Esophagus squamous epithelium (tissue), 5 donors: ENCODE measurements at places on chromosomes 6 and 20. TPM values are rescaled to one million over a fixed set of nuclear protein-coding genes. Genes with fewer than 3 reads are reported as not detected.

EXOC2 gene
- total RNA-seq: 21.5 TPM

RAET1L gene
- 75.1 TPM for total RNA-seq

TMEM170B gene
- total RNA-seq: 1.7 TPM

CTCFL gene
- total RNA-seq: not detected

CLVS2 gene
- not detected for total RNA-seq

ZC2HC1B gene
- total RNA-seq: not detected

PRKN gene
- total RNA-seq: 0.70 TPM

KCNG1 gene
- total RNA-seq: 6.8 TPM

SCAF8 gene
- 18.4 TPM for total RNA-seq

DNA sequence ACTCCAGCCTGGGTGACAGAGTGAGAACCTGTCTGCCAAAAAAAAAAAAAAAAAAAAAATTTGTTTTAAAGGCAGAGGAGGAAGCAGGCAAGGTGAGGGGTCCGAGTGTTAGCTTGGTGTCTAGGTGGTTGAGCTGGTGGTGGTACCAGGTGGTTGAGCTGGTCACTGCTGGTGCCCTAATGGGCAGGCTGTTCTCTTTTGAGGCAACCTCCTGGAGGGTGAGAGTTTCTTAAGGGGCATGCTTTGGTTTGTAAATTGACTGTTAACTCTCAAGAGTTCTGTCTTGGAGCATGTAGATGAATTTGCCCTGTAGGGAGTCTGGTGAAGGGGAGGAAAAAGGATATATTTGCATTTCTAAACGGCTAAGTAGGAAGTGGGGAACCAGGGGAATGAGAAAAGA, 52.7 kb downstream of the BANF2 start:
- DNase-seq: no peak

- no peak for DNase-seq
These were observed 48.2 kb downstream of the AGPAT4 start for GRCh38 chr6:161225681-161226008.

DNA sequence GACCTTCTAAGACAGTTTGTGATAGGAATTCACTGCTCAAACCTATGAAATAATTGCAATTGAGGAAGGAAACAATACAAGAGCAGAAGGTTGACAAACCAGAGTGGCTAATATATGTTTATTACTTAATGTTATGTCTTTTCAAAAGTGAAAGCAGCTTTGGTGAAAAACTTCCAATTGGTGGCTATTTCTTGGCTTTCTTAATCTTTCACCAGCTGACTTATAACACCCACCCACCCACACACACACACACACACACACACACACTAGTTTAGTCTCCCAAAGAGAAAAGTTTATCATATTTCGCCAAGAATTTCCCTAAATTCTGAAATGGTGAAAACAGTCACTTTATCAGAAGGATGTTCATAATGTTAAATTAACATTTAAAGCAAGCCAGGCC, 583.5 kb downstream of the EYS start:
- DNase-seq: no peak

DNA sequence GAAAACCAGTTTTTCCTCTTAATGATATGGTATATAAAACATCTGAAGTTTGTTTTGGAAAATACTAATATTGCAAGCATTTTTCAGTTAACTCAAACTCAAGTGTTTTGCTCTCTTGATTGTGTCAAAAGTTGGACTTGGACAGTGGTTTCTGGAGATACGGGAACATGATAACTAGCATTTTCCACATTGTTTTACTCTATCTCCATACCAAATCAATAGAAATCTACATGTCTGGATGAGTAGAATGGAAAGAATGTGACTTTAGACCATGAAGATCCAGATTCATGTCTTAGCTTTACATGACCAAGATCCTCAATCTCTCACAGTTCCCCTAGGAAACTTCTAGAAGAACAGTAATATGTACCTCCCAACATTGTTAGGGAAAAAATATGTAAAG, 22.2 kb upstream of the FBXO30 start:
- no peak for DNase-seq

- no peak for DNase-seq
These were observed 38.9 kb downstream of the MAP3K7 start for GRCh38 chr6:90547991-90548390.

GRCh38 chr20:4089756-4090487, 74.6 kb upstream of the RNF24 start:
- no peak for DNase-seq

- no peak for DNase-seq
These were observed 34.9 kb upstream of the FOXA2 start for GRCh38 chr20:22619272-22619671.

DNA sequence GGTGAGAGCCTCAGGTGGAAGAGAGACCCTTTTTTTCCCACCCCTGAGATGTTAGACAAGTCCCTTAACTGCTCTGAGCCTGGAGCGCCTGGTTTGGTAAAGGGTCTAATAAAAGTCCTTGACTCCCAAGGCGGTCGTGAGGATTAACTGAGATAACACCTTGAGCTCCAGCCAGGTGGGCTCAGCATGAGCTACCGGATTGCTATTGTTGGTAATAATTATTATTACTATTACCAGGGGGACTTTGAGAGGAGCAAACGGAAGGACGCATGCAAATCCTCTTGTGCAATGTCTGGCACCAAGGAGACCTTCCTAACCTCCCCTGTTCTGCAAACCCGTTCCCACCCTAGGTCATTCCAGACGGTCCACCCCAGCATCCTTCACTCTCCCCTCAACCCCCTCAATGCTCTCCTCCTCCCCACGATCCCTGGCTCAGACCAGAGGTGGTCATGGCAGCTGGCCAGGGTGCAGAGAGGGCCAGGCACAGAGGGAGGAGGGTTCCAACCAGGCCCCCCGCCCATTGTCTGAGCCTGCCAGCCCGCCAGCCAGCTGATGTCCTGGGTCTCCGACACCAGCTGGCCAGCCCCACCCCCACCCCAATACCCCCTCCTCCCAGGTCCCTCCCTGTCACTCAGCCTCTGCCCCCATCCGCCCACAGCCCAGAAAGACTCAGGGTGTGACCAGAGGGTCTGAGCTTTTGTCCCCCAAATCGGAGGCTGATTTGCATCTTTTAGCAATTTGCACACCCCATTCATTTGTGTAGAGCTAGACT, 14.3 kb upstream of the CBFA2T2 start:
- DNase-seq: no peak

DNA sequence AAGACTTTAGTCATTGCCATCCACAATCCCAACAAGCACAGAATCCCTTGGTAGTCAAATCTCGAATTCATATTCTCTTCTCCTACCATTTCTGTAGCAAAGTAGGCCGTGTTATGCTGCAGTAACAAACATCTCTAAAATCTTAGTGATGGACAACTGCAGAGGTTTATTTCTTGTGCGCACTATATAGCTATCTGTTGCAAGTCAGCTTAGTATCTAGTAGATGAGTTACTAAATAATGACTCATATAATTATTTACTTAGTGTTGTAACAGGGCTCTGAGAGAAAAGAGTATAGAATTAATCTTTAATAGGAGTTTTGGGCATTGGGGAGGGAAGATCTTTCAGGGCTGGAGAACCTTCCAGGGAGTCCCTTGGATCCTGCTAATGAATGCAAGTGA, 73.3 kb downstream of the CAP2 start:
- no peak for DNase-seq

GRCh38 chr6:21132856-21133838, 460.4 kb upstream of the SOX4 start:
- DNase-seq: no peak

GRCh38 chr20:60950561-60950960, 301.5 kb upstream of the CDH4 start:
- DNase-seq: no peak

- DNase-seq: no peak
These were observed 62.7 kb downstream of the NOL4L start for GRCh38 chr20:32522526-32522775.

- DNase-seq: no peak
These were observed 240.9 kb upstream of the BTBD3 start for GRCh38 chr20:11676630-11677287.

GRCh38 chr6:43355862-43356590, 13.4 kb downstream of the ZNF318 start:
- no peak for DNase-seq

DNA sequence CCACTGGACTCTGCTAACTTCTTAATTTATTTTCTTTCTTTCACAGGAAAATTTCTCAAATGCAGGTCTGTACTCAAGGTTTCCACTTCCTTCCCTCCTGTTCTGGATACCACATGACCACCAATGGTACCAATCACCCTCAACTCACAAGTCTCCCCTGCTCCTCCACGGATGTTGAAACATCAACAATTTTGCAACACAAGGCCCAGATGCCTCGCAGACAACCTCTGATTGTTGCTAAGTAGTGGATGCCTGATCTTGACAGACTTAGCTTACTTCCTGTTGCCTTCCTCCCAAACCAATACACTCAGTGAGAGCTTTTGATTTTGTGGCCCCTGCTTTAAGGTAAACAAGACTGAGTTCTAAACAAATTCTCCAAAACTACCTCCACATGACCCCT, 146.6 kb downstream of the FRK start:
- no peak for DNase-seq

DNA sequence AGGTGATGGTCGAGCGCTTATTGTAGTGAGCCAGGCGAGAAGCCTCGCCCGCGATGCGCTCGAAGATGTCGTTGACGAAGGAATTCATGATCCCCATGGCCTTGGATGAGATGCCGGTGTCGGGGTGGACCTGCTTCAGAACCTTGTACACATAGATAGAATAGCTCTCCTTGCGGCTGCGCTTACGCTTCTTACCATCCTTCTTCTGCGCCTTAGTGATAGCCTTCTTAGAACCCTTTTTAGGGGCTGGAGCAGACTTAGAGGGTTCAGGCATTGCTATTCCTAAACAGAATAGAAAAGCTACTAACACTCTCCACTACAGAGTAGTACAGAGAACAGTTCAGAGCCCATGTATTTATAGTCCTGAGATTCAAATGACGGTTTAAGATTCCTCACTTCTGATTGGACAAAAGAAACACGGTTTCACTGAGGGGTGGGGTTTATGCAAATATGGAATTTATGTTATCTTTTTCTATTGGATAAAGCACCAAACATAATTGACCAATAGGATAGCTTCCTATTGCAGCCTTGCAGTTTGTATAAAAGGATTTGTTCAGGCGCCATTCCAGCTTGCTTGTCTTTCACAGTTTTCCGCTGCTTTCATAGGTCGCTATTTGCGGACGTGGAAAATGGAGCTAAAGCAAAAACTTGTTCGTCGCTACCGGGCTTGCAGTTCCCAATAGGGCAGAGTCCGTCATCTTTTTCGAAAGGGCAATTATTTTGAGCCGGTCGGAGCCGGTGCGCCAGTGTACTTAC, 43.7 kb upstream of the HFE start:
- DNase-seq: no peak

- no peak for DNase-seq
These were observed 258.4 kb downstream of the PLCB1 start for GRCh38 chr20:8390500-8390899.
